Fibroblast of skin of scalp (primary cell): ENCODE measurements at places on chromosomes 12 and 14.

GRCh38 chr12:68981516-68981915 is 48.5 kb upstream of the CPM start:
- no peak for DNase-seq

DNA sequence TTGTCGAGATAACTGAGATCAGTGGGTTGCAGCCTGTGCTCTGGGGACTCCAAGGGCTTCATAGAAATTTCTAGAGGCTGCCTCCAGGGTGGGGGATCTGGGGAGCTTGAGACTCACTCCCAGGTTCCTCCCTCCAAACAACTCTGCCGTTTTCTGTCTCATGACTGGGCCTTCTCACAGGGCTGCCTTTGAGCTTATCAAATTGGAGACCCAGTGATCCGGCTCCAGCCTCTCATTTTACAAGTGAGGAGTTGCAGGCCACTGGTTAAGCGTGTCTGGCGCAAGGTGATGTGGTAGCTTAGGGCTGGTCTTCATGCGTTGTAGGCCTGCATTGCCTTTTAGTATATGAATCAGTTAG is 85.8 kb downstream of the SLC25A47 start:
- no peak for DNase-seq

DNA sequence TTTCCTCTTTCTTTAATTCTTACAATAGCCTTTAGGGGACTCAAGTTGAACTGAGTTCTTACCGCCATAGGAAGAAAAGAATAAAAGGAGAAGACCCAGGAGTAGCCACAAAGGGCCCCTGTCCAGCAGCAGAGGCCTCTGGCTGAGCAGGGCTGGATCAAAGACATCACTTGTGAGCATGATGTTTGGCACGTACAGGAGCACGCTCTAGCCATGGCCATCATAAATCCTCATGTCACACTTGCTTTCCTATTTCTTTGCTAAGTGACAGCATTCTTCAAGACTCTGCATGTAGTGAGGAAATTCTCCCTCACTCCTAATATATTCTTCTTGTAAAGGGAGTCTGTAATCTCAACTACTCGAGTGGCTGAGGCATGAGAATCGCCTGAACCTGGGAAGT is 15.7 kb downstream of the CLEC4C start:
- no peak for DNase-seq

GRCh38 chr14:65339866-65340265 is 72.7 kb upstream of the FUT8 start:
- no peak for DNase-seq
